ENCODE measurements at places on chromosomes 3 and 15.

- peak; percentile 68 for DNase-seq
Observed at GRCh38 chr3:67526246-67526645, 128.2 kb downstream of the SUCLG2 start.

DNA sequence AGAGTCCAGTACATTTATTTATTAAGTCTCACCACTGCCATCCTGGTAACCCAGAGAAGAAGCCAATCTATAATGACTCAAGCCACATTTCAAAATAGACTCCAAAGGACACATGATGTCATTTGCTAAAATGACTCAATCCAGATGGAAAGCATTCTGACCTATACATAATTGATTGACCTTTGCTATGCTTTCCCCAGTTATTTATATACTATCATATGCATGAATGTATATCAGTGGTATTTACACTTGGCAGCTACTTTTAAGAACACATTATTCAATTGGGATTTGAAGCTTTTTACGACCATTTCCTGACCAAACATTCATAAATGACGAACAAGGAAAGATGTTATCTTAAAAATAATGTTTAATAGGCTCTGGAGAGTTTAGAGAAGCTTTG lies 297.2 kb downstream of the FHIT start:
- DNase-seq, result peak; percentile 69

DNA sequence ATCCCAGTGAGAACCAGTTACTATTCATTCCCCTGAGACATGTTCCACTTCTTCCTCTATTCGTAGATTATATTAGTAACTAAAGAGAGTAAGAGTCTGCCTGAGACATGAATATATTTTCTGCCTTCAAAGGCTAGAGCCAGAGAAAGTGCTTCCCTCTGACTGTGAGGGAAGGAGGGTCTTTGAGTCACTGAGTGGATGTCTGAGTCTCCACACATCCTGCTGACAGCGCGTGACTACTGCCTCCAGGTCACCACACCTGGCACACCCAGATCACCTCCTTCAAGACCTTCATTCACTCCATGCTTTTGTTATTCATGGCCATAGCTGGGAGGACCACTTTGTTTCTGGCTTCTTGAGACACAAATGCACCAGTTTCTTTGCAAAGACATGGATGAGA lies 135.6 kb downstream of the SOX2 start:
- DNase-seq, result no peak

DNA sequence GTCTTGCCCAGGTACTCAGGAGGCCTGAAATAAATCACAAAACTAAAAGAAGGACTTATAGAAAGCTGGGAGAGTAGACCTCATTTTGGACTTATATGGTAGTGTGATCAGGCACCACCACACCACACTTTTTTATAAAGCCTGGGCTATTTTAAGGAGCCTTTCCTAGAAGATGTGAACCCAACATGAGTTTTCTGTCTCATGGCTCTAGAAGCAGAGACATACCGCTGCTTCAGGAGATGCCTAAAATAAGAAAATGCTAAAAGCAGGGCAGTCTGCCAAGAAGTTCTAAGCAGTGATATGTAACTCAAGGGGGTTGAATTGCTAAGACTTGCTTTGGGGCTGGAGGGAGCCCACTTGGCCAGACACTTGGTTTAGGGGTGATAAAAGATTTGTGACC lies 49.6 kb downstream of the SUMF1 start:
- no peak for DNase-seq

DNA sequence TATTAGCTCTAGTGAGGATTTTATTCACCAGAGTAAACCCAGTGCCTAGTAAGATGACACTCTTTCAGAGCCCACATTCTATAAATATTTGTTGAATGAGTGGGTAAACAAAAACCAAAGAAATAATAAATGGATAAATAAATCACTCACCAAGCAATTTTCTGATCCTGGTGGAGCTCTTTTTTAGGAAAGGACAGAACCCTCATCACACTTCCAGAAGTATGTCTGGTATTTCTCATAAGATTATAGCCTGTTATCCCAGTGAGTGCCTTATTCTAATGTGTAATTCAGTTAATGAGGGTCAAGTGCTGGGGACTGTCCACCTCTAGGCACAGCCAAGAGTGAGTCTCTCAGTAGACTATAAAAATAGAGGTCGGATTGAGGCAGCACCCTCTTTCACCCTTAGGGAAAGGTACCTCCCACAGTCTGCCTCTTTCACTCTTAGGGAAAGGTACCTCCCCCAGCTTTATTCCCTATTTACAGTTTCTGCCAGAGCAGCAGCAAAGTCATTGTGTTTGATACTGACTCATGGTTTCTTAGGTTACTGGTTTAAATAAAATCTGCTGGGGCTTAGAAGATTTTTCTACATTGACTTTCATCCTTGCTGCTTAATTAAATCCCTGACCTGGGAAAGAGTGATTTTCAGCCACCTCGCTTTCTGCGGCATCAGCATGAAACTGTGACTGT lies 145.0 kb downstream of the STAC start:
- peak; percentile 84 for DNase-seq

DNA sequence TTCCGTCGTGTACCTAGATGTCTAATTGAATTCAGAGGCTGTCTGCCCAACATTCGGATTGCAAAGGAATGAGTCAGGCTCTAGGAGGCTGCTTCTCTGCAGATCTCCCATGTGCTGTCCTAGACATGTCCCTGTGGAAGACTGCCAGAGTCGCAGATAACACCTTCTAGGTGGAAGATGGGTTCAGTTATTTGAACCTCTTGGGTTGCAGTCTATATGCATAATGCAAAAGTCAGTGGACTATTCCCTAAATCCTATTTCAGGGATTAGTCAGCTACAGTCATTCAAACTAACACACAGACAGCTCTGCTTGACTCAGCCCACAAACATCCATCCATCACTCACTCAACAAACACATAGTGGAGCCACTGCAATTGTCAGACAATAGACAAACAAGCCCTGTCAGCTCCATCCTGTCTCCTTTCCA lies 300.0 kb upstream of the CTNNB1 start:
- DNase-seq, result no peak

Data from GM04504 (cell line).